Activated CD4-positive, alpha-beta T cell treated with anti-CD3 and anti-CD28 coated beads, Interleukin-2, amount 50 U/mL, for 4 hours (primary cell): ENCODE measurements at places on chromosomes 3 and 15.
A peak's percentile ranks its signal among the peaks of the same experiment; 100 is the strongest.

DNA sequence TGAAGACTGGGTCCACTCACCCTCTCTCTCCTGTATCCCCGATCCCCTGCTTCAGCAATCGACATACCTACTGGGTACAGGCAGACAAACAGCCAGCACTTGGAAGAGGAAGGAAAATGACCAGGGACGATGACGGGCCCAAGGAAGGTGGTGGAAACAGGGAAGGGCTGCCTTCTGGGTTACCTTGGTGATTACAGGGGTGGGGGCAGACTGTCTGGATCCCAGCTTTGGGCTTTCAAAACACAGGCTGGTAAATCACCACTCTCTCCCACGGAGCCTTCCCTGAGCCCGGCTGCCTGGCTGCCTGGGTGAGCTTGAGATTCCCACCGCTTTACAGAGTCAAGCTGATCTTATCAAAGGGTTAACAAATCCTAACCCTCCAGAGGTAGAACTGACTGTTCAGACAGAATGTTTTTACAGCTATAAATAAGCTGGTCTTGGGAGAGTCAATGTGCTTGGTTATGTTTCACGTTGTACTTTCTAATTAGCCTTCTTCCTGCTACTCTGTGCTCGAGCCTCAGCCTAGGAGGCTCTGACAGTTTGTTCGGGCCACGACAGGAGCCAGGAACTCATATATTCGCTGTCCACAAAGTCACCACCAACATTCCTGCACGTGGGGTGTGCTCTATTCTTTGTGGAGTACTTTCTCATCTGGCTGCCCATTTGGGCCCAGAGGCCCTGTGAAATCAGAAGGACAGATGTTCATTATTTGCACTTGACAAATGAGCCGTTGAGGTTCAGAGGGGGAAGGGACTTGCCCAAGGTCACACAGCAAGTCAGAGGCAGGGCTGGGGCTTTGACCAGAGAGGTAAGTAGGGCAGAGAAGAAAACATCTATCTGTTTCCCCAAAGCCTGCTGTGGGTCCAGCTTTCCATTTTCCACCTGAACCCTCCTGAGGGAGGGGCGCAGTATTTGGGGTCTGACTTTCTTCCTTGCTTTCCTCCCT is 63.5 kb downstream of the FEM1B start:
- no peak for DNase-seq

GRCh38 chr3:8266730-8267131 is 234.9 kb upstream of the LMCD1 start:
- no peak for DNase-seq

GRCh38 chr3:177345973-177346503 is 148.8 kb upstream of the TBL1XR1 start:
- DNase-seq: no peak

DNA sequence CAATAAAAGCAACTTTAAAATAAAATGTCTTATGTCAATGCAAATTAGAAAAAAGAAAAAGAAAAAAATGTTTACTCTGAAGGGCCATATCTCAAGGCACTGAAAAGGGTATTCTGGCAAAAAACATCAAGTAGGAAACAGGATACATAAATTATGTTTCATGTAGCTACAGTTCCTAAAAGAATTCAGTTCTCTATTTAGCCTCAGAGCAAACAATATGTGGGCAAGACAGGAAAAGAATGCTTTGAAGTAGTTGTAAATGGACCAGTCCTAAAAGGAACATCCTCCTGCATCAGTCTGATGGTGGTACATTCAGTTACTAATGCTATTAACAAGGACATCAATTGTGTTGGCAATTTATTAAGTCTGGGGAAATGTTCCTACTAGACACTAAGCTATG is 8.1 kb downstream of the COMMD2 start:
- no peak for DNase-seq

DNA sequence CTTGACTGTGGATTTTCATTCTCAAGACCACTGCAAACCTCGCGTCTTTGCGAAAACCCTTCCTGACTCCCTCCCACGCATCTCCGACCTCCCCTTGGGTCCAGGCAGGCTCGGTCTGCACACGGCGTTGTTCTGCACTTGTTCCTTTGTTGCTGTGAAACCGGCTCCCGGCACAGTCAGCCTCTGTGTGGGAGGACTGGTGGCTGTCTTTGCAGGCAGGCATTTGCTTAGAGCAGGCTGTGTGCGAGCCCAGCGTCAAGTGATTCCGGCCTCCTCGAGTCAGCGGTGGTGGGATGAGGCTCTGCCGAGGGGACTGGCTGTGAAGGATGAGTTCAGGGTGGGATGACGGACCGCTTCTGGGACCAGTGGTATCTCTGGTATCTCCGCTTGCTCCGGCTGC is 102.6 kb upstream of the ROPN1 start:
- no peak for DNase-seq

DNA sequence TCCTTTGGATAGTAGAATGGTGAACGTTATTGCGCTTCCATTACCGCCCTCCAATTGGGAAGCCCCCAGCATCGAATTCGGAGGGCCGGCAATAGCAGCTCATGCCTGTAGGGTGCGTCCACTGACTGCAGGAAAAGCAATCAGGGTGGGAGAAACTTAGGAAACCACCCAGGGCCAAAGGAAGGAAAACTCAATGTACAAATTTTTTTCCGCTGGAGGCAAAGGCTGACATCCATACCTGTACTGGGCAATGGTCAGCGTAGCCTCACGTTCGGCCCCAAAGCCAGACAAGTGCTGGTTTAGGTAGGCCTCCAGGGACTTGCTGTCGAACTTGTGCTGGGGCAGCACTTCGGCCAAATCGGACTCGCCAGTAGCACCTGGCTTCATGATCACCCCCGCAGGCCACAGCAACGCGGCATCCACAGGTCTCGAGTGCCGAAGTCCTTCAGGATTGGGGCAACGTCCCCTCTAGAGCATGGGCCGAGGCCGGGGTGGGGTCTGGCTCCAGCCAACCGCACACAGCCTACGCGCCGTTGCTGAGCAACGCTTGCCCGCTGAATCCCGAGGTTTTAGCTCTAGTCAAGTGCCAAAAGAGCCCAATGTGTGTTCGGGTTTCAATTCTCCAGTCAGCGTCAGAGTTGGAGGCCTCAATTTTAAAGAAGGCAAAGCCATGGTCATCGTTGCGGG is at the start of gene ACAD11:
ACAD11 (minus strand) TSS at position 445 of the 687 bp plus-strand sequence; CDS start at position 387, 58 bp downstream.
- no peak for DNase-seq

GRCh38 chr3:44114142-44114541 is 127.5 kb upstream of the TOPAZ1 start:
- peak; percentile 20 for DNase-seq

GRCh38 chr15:47754312-47754711 is 37.0 kb downstream of the SEMA6D start:
- no peak for DNase-seq

DNA sequence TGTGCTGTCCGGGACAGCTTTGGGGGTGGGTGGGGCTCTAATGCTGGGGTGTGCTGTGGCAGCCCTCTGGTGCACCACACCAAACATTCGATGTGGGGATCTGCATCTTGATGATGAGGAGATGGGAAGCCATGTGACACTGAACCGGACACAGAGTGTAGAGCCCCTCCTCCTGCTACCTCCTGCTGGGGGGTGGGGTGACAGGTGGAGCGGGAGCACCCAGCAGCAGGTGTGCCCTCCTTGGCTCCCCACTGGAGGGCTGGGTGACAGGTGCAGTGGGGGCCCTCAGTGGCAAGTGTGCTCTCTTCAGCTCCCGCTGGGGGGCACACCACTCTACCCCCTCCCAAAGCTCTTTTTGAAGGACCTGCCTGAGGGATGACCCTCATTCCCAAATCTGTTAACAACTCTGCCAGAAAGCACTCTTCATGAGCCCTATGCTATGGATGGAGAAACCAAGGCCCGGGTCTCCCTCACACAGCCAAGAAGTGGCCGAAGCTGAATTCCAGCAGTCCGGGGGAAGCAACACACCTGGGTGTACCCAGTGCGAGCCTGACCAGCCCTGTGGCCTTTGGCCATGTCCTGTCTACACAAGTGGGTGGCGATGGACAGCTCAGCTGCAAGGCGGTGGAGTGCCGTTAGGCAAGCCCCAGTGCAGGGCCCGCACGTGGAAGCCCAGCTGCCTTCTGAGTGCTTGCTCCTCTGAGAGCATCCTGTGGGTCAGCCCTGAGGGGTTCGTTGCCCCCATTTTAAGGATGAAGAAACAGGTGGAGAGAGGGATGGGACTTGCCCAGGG is 609 bp upstream of the UROC1 start:
- DNase-seq: no peak

DNA sequence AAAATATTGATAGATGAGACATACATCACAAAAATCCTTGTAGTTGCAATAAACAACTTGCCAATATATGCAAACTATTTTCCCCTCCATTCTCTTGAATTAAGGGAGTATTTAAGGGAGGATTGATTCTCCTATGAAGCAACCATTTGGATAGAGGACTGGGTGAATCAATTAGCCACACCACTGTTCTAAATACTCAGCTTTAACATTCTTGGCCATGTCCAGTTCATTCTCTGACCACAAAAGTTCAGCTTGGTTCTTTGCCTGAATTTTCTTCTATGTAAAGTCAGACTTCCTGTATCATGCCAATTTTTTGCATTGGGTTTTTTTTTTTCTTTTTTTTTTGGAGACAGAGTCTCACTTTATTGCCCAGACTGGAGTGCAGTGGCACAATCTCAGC is 15.8 kb upstream of the SEC11A start:
- no peak for DNase-seq

DNA sequence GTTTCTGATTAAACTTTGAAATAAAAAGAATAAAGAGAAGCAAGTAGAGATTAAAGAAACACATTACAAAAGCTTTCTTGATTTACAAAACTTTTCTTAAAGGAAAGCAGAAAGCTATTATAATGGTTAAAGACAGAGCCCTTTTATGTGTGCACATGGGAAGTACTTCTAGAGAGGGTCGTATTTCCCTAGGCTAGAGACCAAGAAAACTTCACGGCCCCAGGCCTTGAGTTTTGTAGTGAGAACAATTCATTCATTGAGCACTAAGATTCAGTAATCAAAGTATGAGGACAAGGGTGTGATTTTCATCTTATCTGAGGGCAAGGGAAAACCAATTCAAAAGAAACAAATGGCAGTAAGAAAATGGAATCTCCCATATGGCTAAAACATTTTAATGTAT is 854.1 kb downstream of the ROBO1 start:
- no peak for DNase-seq

DNA sequence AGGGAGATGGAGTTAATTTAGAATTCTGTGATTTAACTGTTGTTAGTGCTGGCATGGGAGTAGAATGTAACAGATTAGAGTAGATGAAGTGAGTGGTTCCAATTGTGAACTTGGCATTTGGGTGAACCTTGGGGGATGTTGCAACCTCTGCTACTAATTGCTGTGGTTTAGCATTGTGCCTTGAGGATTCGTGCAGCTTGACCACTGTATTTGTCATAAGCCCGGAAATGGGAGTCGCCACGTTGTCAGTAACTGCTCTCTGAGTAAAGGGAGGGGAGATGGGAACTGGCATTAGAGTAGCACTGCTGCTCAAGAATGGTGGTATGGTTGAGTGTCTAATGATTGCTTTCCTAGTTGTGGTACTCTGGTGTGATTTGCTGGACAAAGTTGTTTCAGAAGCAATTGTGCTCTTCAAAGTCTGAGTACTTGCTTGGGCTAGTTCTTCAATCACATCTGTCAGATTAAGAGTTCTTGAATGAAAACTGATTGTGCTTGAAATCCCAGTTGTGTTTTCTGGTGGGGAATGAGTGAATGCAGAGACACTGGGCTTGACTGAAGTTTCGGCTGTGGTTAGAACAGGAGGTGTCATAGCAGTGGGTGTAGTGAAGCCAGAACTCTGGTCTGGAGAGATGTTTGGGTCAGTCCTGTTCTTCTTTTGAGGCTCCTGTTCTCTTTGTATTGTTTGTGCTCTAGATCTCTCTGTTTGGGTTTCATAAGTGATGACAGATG is 15.4 kb downstream of the IGSF10 start:
- DNase-seq: no peak

GRCh38 chr15:69337138-69337537 is 38.4 kb downstream of the PAQR5 start:
- no peak for DNase-seq

DNA sequence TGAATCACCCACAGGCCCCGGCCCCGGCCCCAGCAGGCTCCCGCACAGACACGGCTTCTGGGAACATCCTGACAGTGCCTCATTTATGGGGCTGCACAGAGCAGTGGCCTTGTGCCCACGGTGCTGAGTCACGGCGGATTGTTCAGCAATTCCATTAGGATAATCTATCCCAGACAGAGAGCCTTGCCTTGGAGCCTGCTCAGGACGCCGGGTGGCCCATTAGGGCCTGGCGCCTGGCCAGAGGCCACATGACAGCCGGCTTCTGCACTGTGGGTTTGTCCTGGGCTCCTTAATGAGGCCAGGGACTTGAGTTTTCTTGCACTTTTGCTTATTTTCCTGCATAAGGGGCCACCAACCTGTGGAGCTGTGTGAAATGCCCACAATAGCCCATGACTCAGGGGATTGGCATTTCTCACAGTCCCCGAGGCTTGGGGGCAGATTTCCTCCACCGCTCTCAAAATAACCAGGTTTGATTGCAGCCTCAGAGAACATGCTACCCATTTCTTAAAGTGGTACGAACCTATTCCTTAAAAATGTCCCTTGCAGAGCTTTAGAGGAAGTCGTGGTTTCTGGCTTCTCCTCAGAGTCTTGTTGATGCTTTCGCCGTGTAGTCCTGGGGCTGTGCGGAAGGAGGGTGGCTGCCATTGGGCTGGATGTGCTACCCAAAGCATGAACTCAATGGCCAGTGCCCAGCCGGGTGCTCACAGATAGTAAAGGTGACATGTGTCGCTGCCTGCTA is 19.0 kb downstream of the SYNM start:
- no peak for DNase-seq

- no peak for DNase-seq
Measured at GRCh38 chr3:190877925-190878324, 15.4 kb upstream of the GMNC start.

- no peak for DNase-seq
Measured at GRCh38 chr3:23465569-23465968, 262.4 kb downstream of the UBE2E2 start.

DNA sequence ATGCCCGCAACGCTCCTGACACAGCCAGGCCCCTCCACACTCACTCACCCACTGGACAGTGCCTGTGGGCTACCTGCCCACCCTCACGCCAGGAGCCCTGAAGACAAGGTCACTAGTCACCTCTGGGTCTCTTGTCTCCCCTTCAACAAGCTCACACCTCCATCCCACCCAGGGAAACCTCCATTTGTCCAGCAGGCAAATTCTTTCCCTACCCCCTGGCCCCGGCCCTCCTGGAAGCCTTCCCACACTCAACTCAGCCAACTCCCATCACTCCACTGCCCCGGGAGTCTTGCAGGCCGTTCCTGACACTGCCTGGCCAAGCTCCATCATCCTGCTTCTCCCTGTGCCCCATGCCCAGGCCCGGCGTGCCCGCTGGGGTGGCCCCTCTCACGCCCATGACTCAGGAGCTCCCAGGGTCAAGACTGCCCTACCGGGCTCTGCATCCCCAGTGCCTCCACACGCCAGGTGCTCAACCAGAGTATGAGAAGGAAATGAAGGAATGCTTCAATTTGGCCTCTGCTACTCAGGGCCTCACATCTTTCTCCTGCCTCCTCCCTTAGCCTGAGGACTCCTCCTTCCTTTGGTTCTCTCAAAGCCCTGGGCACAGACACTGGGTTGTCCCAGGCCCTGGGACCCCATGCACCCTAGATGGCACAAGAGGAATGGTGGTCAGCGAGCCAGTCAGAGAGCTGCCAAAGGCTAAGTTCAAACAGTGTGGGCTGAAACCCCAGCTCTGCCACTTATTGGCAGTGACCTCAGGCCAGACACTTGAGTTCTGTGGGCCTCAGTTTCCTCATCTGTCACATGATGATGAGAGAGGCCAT is 88.6 kb downstream of the SEC22A start:
- DNase-seq: no peak
